WTC11 (cell line): ENCODE measurements at places on chromosomes 4 and X. TPM values are rescaled to one million over a fixed set of nuclear protein-coding genes. Genes with fewer than 3 reads are reported as not detected.

RTL9 gene
- total RNA-seq, result 0.07 to 0.24 TPM (median 0.11 TPM) in 3 replicates

NDUFB11 gene
- total RNA-seq, result 105 to 110 TPM (median 106 TPM) in 3 replicates

KLHL13 gene
- total RNA-seq, result 5.9 to 7.7 TPM (median 6.0 TPM) in 3 replicates

ADAMTS3 gene
- 3.2 to 4.4 TPM (median 3.8 TPM) in 3 replicates for total RNA-seq

ZNF157 gene
- 1.7 to 2.0 TPM (median 1.8 TPM) in 3 replicates for total RNA-seq
